ENCODE measurements at places on chromosomes 1 and 21.

DNA sequence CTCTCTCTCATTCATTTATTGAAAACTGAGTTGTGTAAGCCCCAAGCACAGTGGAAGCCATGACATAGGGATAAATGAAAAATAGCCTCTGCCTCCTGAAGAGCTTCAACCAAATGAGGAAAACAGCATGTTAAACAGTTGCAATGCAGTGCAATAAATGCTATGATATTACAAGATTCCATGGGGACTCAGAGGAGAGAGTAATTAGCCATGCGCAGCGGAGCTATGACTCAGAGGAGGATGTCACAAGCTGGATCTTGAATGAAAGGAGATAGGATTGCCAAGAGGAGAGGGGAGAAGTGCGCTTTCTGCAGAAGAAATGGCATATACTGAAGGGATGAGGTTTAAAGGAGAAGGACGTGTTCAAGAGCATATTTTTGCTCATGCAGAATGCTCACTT lies 231.3 kb upstream of the PLXNA2 start:
- DNase-seq, result no peak

DNA sequence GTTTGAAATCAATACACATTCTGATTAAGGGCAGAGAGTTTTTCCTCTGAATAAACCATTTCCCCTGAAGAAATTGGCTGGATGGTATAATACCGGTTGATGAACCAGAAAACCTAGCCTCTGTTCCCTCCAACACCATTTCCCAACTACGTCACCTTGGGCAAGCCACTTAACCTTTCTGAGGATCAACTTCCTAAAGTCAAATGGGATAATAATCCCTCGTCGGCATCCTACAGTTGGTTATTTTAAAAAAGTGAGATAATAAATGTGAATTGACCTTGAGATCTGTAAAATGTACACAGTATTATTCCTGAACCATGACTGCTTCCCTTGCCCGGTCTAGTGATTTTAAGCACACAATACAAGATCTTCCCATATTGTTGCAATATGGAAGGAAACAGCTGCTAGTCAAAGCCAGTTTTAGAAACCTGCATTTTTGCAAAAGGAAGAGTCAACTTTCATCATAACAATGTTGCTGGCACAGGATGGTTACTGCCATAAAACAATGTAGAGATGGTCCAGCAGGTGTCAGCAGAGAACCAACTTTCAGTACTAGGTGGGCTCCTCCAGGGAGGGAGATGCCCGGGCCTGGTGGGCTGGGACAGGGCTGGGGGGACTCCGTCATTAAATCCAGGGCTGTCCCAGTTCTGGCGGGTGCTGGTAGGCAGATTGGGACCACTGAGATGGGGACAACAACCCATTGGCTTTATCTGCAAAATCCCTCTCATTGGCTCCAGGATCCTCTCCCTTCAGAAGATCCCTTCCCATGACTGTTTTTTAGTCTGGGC lies 5.2 kb upstream of the HLX start:
- DNase-seq, result no peak

DNA sequence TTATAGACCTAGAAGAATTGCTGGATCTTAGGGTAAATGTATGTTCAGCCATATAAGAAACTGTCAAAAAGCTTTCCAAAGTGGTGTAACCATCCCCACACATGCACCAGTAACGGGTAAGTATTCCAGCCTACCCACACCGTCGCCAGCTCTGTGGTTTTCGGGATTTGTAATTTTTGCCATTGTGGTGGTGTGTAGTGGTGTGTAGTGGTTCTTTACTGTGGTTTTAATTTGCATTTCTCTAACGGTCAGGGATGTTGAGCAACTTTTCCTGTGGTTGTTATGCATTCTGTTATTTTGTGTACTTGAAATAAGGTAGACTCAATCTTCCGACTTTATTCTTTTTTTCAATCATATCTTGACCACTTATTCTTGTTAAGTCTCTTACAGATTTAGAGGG lies 342.4 kb upstream of the AJAP1 start:
- DNase-seq, result no peak

GRCh38 chr1:869499-870244 lies 54.1 kb upstream of the SAMD11 start:
- peak; percentile 91 for DNase-seq

DNA sequence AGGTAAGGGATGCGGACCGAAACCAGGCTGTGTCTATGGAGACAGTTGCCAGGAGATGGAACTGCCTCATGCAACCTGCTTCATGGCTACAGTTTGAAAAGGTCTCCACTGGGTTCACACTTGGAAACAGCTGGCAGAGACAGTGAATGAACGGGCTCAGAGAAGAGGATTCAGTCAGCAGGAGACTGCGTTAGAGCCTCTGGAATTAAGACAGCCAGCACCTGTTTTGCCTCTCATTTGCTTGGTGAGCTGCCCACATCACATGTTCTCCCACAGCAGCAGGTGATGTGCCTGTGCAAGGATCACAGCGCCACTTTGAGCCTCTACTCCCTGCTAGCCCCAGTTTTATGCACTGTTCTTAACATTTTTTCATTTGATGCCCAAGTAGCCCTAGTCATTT lies 321.0 kb downstream of the PLPP3 start:
- DNase-seq, result no peak

GRCh38 chr1:184350573-184350972 lies 36.3 kb upstream of the C1orf21 start:
- no peak for DNase-seq

- DNase-seq, result no peak
These were observed 6.6 kb upstream of the PLPP3 start for GRCh38 chr1:56585985-56586384.

DNA sequence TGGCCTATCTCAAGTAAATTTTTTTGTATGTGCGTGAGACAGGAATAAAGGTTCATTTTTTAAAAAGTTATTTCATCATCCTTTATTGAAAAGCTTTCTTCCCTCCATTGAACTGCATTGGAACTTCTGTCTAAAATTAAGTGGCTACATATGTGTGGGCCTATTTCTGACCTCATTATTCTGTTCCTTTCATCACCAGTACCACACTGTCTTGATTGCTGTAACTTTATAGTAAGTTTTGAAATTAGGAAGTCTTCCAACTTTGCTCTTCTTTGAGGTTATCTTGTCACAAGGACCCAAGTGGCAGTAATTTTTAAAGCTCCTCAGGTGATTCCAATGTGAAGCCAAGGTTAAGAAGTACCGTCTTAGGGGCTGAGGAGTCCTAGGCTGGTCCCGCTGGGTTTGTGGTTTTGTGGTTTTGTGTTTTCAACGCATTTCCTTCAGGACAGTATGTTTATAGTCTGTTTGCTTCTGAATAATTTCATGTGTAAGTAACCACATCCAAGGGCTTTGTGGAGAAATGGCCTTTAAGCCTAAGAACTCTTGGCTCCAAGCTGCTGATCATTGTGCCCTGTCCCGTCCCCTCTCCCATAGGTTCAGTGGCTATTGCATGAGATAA lies 12.4 kb upstream of the SCAF4 start:
- no peak for DNase-seq

GRCh38 chr21:45338311-45339017 lies 50.8 kb upstream of the POFUT2 start:
- no peak for DNase-seq

DNA sequence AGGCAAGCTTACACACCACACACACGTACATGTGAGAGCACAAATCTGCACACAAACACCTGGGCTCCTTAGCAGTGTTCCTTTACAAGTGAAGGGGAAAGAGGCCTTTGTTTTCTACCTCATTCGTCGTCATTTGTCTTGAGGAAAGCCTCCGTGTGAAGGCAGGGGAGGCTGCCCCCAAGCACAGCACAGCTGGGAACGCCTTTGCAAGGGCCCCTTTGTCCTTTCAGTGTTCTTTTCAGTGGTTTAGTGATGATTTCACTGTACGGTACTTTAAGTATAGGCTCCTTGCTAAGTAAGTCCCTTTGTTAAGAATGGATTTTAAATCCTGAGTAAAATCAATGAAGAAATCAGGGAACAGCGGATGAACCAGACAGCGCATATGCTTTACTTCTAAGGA lies 94.1 kb downstream of the PGBD5 start:
- DNase-seq, result no peak

DNA sequence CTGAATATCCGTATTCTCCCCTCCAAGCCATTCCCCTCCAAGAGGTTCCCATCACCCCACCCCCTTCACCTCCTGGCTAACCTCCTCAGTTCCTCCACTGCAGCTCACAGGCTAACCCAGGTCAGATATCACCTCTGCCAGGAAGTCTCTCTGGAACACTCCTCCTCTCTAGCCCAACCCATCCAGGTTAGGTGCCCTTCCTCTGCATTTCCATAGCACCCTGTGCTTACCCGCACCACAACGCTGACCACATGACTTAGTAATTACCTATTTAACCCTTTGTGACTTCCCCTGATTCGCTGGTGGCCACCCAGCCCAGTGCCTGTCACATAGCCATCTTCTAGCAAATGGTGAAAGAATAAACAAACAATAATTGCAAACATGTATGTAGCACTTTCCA lies 49.5 kb upstream of the IFFO2 start:
- no peak for DNase-seq

DNA sequence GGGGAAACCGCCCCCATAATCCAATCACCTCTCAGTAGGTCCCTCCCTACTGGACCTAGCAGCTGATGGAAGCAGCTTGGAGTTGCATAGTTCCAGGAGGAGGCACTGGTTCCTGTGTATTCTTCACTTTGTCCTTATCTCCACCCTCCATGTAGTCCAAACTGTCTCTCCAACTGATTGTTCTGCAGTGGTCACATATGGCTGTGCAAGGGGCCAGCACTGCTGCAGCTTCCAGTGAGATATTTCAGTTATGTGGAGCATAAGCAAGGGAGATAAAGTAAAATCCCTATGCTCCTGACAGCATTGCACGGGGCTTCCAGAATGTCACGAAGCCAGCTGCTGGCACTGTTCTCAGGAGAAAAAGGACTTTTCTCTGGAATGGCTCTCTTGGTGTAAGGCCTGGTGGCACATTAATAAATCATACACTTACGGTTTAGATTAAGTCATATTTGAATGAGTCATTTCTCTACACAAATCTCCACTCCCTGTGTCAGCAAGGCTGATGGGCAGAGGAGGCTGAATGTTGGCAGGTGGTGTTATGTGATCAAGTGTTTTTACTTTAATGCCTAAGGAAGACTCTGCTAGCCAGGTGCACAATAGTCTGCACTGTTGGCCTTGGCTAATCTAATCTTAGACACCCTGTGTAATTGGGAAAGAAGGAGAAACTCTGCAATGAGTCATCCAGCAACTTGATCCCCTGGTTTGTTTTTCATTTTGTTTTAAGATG lies 93.4 kb downstream of the KCNK1 start:
- DNase-seq, result no peak

GRCh38 chr21:26142363-26142762 lies 28.2 kb downstream of the APP start:
- DNase-seq, result no peak

- DNase-seq, result no peak
These were observed 13.1 kb downstream of the C1orf115 start for GRCh38 chr1:220703305-220703704.

- peak; percentile 29 for DNase-seq
These were observed 9.8 kb downstream of the ADAMTSL4 start for GRCh38 chr1:150558761-150559655.

DNA sequence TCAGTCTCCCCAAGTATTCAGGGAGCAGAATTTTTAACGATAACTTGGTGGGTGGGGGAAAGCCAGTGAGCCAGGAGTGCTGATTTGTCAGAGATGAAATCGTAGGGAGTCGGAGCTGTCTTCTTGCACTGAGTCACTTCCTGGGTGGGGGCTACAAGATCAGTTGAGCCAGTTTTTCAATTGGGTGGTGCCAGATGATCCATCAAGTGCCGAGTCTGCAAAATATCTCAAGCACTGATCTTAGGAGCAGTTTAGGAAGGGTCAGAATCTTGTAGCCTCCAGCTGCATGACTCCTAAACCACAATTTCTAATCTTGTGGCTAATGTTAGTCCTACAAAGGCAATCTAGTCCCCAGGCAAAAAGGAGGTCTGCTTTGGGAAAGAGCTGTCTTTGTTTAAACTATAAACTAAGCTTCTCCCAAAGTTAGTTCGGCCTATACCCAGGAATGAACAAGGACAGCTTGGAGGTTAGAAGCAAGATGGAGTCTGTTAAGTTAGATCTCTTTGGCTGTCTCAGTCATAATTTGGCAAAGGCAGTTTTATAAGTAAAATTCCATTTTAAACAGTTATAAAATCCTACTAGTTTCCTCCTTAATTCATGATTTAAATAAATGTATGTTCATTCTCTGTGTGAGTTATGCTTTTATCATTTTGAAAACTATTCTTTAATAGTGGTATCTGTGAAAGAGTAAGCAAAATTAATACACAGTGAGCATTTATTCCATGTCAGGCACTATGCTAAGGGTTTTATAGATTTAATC lies 51.7 kb downstream of the SLC16A1 start:
- DNase-seq, result no peak

DNA sequence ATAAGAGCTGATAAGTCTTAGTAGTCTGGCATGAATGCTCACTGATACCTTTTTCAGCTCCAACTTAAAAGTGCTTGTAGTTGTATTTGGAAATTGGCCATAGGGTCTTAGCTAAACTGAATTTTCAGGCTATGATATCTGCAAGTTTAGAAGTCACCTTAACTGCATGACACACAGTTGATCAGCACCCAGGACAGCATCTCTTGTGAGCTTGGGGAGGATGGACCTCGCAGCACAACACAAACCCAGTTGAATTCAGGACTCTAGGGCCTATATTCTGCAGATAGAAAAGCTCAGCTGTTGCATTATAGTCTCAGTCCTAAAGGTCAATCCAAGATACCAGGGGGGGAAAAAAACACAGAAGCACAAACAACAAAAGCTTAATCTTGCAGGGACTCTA lies 394.3 kb downstream of the KCNH1 start:
- no peak for DNase-seq

GRCh38 chr1:30780409-30780808 lies 22.8 kb upstream of the LAPTM5 start:
- no peak for DNase-seq

- DNase-seq, result no peak
These were observed 44.9 kb downstream of the FOXD2 start for GRCh38 chr1:47482786-47483185.

DNA sequence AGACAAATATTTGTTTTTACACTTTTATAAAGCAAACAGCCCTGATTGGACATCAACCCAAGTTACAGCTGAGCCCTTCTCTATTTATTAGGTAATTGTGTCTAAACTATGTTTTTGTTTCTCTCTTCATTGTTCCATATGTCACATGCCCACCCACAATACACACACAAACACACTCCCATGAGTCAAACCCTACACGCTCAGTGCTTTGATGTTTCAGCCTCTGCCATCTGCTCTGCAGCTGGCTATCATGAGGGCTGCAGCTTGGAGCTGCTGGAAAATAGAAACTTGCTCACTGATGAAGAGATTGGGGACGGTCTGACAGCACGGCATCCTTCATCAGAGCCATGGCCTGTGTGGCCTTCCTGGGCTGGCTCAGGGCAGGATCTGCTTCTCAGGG lies 41.7 kb downstream of the PSMG1 start:
- DNase-seq, result no peak

- peak; percentile 36 for DNase-seq
These were observed 1.0 kb upstream of the EFNA1 start for GRCh38 chr1:155126556-155127104.

- no peak for DNase-seq
These were observed 111.7 kb downstream of the ADGRL4 start for GRCh38 chr1:78894811-78895210.

DNA sequence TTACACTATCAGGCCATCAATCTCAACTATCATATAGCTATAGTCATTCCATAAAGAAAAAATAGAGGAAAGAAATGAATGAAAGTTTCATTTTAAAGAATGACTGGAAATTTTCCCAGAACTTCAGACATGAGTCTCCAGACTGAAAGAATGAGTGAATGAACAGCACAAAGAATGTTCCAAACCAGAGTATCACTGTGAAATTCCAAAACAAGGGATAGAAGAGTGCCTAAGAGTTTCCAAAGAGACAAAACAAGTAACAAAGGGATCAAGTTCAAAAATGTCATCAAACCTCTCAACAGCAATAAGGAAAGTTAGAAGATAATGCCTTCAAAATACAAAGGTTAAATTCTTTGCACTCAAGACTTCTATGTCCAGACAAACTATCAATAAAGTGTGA lies 114.9 kb downstream of the DENND1B start:
- no peak for DNase-seq
